LNCaP clone FGC (cell line): ENCODE measurements at places on chromosomes 6 and 20.

GRCh38 chr20:53774461-53775203 is 181.0 kb upstream of the ZNF217 start:
- no peak for DNase-seq

DNA sequence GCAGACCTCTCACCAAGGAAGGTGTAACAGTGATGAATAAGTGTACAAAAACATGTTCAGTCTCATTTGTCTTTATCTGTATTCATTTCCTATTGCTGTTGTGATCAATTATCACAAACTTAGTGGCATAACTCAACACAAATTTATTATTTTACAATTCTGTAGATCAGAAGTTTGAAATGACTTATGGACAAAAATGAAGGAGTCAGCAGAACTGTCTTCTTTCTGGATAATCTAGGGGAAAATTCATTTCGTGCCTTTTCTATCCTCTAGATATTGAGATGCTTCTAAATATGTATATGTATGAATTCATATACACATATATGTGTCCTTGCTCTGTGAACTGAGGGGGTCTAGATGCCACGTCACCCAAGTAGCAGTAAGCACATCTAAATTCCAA is 663.1 kb upstream of the MARCKS start:
- DNase-seq: no peak

DNA sequence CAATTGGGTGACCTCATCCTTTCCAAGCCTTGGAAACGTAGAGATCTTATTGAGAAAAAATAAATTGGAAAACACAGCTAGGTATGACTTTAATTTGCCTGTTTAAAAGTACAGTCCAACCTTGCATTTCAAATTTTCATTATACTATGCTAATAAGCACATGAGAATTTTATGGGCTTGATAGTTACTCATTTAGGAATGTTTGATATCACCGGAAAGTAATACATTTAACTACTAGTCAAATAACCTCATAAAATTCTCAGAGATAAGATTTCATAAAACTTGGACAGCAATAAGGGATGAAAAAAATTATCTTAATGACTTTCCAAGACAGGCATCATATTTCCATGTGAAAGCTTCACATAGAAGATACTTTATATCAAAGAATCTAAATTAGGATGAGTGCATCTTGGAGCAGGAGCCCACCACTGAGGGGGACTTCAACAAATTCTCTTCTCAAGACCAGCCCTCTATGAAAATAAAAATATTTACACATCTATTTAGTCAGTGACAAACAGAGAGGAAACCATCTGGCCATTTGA is 236.3 kb downstream of the EPHA7 start:
- no peak for DNase-seq

DNA sequence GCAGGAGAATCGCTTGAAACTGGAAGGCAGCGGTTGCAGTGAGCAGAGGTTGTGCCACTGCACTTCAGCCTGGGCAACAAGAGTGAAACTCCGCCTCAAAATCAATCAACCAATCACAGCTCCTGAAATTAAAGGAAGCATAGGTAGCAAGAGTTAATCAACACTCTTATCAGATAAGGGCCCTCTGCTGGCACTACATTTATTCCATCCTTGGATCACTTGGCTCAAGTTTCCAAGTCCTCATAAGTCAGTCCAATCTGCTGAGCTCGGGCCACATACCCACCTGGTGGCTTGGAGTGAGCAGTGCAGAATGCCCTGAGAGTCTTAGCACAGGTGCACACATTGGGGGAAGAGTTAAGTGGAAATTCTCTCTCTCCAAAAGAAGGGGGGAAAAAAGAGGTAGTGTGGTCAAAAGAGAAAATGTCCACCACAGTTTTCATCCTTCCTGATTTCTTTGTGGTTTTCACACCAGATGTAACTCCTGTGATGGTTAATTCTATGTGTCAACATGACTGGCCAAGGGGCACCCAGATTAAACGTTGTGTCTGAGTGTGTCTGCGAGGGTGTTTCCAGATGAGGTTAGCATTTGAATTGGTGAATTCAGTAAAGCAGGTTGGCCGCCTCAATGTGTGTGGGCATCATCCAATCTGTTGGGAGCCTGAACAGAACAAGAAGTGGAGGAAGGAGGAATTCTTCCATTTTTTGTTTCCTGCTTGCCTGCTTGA is 14.2 kb upstream of the FAM8A1 start:
- peak; percentile 71 for DNase-seq

- peak; percentile 60 for DNase-seq
Measured at GRCh38 chr6:5302995-5303622, 41.8 kb downstream of the FARS2 start.

GRCh38 chr6:42257063-42257462 is 39.4 kb upstream of the MRPS10 start:
- DNase-seq: no peak

DNA sequence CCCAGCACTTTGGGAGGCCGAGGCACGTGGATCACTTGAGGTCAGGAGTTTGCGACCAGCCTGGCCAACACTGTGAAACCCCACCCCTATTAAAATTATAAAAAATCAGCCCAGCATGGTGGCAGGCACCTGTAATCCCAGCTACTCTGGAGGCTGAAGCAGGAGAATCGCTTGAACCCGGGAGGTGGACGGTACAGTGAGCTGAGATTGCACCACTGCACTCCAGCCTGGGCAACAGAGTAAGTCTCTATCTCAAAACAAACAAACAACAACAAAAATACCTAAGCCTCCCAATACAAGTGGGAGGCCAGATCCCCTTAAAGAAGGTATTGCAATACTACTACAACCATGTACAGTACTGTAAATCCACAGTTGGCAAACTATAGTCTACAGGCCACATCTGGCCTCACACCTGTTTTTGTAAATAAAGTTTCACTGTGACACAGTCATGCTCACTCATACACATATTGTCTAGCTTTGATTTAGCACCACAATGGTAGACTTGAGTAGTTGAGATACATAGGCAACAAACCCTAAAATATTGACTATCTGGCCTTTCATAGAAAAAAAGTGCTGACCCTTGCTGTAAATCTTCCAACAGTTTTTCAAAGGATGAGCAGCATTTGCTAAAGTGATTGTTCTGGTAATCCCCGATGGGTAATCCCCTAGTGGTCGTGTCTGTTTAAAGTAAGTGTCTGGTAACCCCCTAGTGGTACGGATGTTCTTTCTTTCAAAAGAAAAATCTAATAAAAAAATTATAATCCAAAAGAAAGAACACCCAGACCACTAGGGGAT is 202.0 kb downstream of the RNGTT start:
- DNase-seq: no peak

DNA sequence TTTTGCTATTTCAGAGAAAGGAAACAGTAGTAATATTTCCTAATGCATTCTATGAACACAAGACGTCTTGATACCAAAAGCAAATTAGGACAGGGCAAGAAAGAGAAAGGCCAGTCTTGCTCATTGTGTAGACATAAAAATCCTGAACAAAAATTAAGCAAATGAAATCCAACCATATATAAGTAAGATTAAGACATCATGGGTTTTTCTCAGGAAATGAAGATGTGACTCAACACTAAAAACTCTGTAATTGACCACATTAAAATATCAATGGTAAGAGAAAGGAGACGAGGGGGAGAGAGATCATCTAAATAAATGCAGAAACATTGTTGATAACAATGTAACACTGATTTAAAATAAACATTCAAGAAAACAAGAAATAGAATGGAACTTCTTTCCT is 205.4 kb downstream of the SOD2 start:
- no peak for DNase-seq

DNA sequence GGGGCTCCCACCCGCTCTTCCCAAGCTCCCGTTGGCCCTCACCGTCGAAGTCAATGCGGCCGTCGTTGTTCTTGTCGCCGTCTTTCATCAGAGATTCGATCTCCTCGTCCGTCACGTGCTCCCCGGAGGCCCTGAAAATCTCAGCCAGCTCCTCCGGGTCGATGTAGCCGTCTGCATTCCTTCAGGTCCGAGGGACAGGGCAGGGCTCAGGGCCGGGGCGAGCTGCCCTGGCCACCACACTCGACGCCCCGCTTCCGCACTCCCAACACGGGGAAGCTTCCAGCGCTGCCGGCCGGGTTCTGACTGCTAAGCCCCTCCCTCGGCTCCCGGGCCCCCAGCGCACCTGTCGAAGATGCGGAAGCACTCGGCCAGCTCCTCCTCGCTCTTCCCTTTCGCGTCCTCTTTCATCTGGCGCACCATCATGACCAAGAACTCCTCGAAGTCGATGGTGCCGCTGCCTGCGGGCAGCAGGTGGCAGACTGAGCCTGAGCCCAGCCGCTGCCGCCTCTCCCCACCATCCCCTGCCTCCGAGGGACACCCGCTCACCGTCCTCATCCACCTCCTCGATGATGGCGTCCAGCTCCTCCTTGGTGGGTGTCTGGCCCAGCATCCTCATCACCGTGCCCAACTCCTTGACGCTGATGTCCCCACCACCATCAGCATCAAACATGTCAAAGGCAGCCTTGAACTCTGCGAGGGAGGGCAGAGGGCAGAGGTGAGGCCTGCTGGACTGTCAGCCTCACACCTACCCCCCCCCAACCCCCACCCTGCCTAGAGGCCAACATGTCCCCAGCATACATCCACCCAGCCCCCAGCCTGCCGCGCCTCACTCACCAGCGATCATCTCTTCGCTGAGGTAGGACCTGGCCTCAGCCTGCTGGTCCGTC is 2.9 kb downstream of the TNNC2 start:
- no peak for DNase-seq

DNA sequence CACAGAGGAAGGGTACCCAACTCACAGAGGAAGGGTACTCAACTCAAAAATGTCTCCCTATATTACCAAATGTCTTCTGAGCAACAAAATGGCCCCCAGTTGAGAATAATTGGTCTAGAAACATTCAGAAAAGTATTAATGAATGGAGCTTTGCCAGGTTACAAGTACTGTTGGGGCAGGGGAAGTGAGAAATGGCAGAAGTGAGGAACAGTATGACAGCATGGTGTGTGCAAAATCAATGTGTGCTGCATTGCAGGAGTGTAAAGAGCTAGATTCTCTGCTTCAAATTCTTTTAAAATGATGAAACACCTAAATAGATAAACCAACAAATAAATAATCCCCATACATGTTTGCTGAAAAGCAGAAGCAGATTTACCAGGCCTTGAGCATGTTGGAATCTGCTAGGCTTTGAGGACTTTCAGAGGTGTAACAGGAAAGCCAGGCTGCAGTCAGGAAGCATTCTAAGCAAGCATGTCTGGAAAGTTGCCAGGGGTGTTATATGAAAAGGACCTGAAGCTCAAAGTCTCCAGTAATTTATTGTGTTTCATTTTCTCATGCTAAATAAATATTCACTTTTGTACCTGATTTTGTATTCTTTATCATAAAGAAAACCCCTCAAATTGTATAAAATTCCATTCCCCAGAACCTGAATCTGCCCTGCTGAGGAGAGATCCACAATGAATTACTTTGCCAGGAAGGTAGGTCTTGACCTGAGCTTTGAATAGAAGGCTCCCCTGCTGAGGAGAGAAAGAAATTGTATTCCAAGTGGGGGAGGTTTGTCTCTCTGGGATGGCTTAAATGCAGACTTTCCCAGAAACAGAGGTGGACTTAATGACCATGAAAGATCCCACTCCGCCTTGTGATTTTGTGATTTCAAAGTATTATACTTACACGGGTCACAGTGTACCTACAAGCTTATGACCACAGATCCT is 265.0 kb upstream of the MARCKS start:
- DNase-seq: peak; percentile 32

DNA sequence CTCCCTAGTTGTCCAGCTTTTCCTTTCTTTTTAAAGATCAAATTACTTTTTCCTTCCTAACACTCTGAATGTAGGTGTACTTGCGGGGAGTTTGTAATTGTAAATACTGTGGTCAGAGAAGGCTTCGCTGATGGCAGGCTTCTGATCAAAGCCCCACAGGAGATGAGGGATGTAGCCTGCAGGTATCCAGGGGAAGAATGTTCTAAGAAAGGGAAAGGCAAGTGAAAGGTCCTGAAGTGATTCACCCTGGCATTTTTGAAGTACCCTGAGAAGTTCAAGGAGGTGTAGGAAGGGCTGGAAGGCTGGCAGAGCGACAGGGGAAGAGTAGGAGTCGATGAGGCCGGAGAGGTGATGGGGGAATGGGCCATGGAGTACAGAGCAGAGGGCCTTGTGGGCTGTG is 38.2 kb upstream of the CCN6 start:
- no peak for DNase-seq

DNA sequence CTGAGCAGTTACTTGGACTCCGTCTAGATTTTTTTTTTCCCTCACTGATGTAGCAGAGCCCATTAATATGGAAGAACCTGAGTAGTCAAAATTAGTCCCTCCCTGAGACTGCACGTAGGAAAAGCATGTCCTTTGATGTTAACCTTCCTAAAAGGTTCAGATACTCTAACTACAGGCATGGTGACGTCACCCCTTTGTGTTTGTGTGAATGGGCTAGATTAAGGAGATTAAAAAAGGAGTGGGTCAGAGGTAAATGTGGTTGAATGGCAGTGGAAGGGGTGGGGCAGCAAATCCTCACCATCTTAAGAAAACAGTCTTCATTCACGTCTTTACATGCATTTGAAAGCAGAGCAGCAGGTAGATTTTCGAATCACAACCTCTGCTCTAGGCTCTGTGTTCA is 521.1 kb downstream of the TFAP2B start:
- no peak for DNase-seq
